DND-41 (cell line): ENCODE measurements at places on chromosomes 7 and 10.

- peaks cover 64% of the 10 kb centered on the region for H3K4me1 ChIP-seq
- DNase-seq: no peak
- H3K4me3 ChIP-seq: peak overlapping the region; percentile 2; the same call in 1 of the 2 replicates
- H3K36me3 ChIP-seq: peaks cover 55% of the 10 kb centered on the region
These were observed 2.4 kb downstream of the PURB start for GRCh38 chr7:44882899-44883298.

GRCh38 chr10:50522908-50523307, 100.8 kb downstream of the SGMS1 start:
- H3K4me1 ChIP-seq: no peaks in the 10 kb centered on the region
- H3K36me3 ChIP-seq: no peaks in the 10 kb centered on the region

DNA sequence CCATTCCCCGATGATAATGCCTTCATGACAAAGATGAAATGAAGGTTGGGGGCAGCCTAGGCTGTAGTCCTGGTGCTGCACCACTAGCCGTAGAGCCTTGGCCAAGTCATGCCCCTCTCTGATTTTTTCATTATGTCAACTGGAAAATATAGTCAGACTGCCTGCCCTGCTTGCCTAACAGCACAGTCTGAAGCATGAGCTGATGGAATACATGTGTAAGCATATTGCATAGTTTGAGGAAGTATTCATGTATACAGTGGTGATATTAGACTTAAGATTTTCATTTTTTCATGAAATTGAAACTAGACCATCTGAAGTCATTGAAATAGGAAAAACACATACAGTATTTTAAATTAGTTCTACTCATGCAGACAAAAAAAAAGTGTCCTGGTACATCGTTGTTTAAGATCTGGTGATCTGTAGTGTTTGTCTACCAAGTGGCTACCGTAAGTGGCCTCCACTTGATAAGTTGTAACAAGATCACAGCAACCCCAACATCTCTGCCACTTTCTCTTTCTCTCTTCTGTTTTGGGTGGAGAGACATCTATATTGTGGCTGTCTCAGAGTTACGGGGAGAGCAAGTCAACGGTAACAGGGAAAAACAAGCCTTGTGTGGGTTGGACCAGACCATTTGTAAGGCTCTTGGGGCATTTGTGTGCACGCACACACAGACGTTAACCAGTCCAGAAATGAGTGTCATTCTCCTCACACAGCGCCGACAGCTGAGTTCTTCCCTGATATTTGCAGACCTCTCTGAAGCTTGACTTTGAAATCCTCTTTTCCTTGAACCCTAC, 716.6 kb upstream of the GALNT17 start:
- no peaks in the 10 kb centered on the region for H3K4me1 ChIP-seq
- no peak for DNase-seq
- no peak overlapping the region for H3K27ac ChIP-seq
- no peaks in the 10 kb centered on the region for H3K27me3 ChIP-seq
- no peaks in the 10 kb centered on the region for H3K36me3 ChIP-seq
- H3K4me3 ChIP-seq: no peak overlapping the region

- no peak overlapping the region for H3K4me3 ChIP-seq
- H3K27ac ChIP-seq: peak overlapping the region; percentile 70
- DNase-seq: no peak
- peaks cover 66% of the 10 kb centered on the region for H3K4me1 ChIP-seq
These were observed 47.6 kb upstream of the ANKRD1 start for GRCh38 chr10:90968328-90969081.

DNA sequence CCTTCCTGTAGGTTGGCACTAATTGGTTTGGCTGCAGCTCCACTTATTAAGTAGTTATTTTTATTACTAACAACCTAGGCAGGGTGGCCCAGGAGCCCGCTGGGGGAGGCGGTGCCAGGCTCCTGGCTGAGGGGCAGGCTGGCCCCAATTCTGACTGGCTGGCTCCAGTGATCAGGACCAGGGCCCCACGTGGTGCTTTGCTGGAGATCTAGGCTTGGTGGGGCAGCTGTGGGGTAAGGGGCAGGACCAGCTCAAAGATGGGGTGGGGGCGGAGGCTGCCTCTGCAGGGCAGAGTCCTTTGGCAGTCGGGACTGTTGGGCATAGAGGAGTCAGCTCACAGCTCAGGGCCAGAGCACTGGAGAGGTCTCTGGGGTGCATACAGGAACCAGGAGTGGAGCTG, 2.4 kb downstream of the ASL start:
- H3K4me1 ChIP-seq: peaks cover 10% of the 10 kb centered on the region
- H3K36me3 ChIP-seq: no peaks in the 10 kb centered on the region
